ENCODE measurements at places on chromosomes 4 and X.
A peak's percentile ranks its signal among the peaks of the same experiment; 100 is the strongest.

GRCh38 chrX:154436983-154437752 is at the start of gene GDI1:
Gene GDI1 (plus strand): TSS chrX:154437154. CDS start chrX:154437255, 101 bp downstream.
- DNase-seq = peak; percentile 57

DNA sequence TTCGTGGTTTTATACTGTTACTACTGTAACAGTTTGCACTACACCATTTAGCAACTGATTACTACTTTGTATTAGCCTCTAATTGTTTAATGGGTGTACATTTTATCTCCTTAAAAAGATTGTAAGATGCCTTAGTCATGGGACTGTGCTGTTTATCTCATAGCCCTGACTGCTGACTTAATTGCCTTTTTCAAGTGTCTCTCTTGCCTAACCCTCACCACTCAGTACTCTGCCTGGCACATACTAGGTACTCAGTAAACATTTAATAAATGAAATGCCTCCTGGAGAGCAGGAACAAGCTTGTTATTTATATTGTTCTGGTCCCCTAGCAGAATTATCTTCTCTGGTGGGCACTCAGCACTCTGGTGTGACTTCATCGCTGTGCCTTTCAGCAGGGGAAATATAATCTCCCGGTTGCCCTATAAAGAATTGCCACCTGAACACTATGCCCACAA is 1.7 kb upstream of the STIM2 start:
- no peak for DNase-seq

DNA sequence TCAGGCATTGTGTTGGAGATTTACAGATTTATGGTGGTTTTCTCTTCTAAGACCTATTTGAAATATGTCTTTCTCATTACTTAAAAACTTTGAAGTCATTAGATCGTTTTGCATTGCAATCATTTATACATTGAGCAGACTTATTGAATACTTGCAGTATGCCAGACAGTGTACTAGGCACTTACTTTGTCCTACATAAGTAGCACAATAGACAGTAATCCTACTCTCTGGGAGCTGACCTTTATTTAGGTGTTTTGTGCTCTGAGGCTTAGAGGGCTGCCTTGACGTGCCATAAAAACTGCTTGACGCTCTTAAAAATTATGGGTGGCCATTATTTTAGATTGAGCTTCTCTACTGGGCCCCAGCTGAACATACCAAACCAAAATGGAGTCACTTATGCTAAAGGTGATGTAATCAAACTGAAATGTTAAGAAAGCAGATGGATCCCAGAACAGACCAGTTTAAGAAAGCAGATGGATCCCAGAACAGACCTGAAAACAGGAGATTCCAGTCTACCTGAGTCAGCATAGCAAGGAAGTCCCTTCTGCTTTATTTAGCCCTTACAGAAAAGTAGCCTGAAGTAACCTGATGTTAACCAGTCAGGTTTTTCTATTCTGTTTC is 42.4 kb downstream of the PTTG2 start:
- DNase-seq = no peak

DNA sequence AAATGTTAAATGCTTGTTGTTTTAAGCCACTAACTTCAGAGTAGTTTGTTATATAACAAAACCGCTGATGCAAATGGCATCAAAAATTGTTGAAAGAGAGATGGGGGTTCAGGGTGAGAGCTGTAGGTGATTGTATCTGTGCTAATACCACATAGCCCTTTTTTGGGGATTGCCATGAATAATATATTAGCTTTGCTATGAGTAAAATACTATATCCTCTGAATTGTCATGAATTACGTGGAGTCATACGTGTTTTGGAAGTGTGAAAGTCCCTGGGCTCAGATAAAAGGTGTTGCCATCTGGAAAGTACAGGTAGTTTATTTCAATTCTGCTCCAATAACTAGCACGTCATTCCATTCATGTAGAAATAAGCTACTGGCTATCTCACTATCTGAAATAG is 30.6 kb downstream of the DYNLT3 start:
- DNase-seq = no peak

DNA sequence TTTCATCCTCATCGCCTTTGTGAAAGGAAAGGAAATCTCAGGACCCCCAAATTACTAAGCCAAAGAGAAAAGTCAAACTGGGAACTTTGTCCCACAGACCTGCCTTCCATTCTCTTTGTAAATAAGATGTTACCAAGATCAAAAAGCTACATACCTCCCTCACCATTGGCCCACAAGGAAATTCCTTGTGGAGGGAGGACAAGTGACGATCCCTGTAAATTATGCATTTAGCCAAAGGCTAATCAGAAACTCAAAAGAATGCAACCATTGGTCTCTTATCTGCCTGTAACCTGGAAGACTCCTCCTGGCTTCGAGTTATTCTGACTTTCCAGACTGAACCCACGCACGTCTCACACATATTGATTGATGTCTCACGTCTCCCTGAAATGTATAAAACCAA is 70.3 kb downstream of the SHOX start:
- no peak for DNase-seq

DNA sequence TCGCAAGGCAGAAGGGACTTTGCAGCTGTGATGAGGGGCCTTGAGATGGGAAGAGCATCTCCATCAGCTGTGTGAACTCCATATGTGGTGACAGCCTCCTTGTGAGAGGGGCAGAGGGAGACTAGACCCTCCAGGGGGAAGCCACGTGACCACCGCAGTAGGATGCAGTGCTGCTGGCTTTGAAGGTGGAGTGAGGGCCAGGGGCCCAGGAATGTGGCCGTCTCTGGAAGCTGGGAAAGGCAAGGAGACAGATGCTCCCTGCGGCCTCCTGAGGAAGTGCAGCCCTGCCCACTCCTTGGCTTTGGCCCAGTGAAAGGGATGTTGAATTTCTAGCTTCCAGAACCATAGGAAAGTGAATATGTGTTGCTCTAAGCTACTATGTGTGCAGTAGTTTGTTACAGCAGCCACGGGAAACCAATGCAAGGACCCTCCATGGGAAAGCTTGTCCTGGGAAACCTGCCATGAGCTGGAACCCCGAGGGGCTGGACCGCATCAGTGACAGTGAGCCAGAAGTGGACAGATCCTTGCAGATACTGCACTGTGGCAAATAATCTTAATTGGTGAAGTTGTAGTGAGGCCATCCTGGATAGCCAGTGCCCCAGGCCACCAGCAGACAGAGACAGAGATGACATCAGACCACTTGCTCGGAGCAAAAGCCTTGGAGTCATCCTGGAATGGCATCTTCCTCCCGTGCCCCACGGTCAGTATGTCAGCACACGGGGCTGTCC is 35.4 kb upstream of the SORCS2 start:
- no peak for DNase-seq

DNA sequence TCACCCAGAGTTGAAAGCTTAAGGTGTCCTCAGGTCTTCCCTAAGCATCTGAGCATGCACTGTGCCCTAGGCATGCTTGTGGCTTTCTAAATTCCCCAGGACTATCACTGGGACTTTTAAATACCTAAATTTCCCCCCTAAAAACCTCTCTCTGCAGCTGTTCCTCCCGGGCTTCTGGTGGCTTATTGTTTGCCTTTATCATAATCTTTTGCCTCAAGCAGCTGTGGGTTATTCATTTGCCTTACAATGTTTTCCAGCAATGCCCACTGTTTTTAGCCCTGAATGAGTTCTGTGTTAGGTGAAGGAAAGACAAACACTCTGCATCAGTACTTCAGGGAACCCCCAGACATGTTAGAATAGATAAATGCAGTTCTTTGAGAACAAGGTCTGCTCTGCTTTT is 455.0 kb downstream of the ZIC3 start:
- no peak for DNase-seq

GRCh38 chrX:149993989-149994388 is 55.7 kb upstream of the EOLA2 start:
- no peak for DNase-seq

GRCh38 chr4:80074069-80074468 is 1.0 kb upstream of the ANTXR2 start:
- DNase-seq = no peak

Measured in CD4-positive, alpha-beta T cell treated with Interleukin-15 for 1 hour (primary cell).